Effector CD8-positive, alpha-beta T cell (primary cell): ENCODE measurements at places on chromosomes 12 and 14.

GRCh38 chr12:51240971-51241370, 2.3 kb downstream of the DAZAP2 start:
- no peak for DNase-seq

GRCh38 chr12:100564090-100564489, 9.4 kb upstream of the GAS2L3 start:
- DNase-seq = no peak

- no peak for DNase-seq
Observed at GRCh38 chr14:101491841-101492240, 69.5 kb upstream of the DIO3 start.

DNA sequence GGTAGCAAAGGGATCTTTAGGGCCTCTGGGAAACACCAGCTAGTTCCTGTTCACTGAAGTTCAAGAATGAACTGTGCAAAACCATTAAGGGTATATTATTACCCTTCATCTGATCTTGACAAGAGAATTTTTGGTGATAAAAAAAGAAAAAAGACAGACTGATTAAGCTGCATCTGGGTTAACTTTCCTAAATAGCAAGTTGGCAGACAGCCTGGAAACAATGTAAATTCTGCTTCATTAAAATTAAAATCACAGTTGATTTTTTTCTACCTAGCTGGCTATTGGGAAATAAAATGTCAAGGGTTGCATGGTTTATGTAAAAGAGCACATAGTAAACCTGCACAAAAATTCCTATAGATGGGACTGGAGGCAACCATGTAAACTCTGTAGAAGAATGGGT, 126.6 kb upstream of the PRKD1 start:
- DNase-seq = no peak

GRCh38 chr12:646442-647384, 16.5 kb downstream of the NINJ2 start:
- no peak for DNase-seq

DNA sequence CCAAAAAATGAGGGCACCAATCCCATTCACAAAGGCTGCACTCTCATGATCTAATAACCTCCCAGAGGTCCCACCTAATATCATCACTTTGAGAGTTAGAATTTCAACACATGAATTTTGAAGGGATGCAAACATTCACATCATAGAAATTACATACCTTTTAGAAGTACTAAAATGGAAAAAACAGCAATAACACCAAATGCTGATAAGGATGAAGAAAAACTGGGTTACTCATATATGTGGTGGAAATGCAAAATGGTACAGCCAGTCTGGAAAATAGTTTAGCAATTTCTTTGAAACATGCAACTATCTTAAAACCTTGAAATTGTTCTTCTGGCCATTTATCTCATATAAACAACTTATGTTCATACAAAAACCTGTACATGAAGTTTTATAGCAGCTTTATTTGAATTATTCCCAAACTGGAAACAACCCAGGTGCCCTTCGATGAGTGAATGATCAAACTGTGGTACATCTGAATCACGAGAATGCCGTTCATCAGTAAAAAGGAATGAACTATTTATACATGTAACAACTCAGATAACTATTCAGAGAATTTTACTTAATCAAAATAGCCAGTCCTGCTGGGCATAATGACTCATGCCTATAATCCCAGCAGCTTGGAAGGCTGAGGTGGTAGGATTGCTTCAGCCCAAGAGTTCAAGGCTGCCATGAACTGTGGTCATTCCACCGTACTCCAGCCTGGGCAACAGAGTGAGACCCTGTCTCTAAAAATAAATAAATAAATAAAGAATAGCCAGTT, 109.4 kb upstream of the SSTR1 start:
- DNase-seq = no peak

DNA sequence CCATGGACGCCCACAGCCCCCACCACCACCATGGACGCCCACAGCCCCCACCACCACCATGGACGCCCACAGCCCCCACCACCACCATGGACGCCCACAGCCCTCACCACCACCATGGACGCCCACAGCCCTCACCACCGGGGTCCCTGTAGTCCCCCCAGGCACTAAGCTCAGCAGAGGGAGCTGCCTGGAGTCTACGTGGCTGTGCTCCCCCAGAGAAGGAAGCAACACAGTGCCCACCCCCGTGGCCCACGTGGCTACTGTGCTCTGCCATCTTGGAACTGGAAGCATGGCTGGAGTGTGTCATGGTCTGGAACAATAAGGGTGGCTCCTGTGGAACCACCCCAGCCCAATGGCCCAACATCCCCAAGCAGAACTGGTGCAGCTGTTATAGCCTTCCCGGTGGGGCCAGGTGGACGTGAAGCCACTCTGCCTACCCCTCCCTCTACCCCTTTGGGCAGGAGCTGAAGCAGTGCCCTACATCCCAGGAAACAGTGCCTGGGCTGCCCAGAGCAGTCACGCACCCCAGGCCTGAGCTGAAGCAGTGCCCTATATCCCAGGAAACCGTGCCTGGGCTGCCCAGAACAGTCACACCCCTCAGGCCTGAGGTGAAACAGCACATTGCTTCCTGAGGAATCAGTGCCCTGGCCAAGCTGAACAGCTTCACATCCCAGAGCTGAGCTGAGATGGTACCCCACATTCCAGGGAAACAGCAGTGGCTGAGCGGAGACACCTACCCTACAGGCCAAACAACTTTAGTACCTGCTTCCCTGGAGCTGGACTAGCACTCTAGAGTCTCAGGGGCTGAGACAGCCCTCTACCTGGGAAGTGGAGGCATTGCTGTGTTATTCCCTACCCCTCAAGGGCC, 9.0 kb upstream of the SFSWAP start:
- no peak for DNase-seq

DNA sequence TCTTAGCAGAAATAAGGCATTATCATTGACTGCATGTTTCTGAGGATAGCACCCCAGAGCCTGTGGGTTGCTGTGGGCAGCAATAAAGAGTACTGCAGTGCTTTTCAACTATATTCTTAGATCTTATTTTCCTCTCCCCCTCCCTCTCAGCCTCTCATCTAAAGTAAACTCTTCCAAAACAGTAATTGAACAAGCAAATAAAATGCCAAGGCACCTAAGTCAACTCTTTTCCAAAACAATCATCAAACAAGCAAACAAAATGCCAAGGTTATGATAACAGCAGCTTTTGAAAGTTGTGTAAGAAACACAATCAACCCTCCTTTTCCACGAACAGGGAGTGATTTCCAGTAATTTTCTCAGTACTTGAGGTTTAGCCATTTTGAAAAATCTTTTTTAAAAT, 1542.6 kb downstream of the AACS start:
- DNase-seq = no peak

DNA sequence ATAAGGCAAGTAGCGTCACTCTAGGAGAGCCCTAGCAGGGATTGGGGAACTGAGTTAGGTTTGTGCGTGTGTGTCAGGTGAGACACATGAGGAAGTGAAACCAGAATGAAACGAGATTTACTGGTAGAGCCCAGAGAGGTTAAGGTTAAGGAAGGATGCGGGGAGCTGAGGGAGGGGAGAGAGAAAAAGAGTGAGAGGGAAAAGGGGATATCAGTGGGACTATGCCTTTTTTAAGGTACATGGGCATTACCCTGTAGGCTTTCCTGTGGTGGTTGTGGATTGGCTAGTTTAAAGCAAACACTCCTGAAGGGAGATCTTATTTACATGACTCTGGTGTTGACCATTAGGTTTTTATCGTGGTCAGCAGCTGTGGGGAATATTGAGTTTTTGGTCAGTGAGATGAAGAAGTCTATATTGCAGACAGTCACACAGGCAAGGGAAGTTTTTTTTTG, 13.9 kb downstream of the ZDHHC17 start:
- no peak for DNase-seq

GRCh38 chr12:83866477-83866876, 1046.1 kb downstream of the SLC6A15 start:
- DNase-seq = no peak

DNA sequence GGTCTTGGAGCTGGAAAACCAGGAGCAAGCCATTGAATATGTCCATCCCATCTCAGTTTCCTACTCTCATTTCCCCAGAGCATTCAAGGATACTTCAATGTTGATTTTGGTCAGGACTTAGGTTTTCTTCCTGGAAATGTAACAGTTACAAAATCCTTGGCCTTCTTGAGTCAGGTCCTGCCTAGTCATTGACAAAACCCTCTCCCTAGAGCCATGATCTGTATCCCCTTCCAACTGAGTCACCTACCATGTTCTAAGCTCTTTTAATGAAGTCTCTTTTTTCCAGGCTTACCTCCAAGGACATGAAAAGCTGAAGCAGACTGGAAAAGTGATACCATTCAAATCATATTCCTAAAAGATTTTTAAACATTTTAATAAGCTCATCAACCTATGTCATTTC, 549.2 kb downstream of the GALC start:
- DNase-seq = no peak

GRCh38 chr14:50657753-50658152, 10.4 kb downstream of the SAV1 start:
- DNase-seq = no peak

DNA sequence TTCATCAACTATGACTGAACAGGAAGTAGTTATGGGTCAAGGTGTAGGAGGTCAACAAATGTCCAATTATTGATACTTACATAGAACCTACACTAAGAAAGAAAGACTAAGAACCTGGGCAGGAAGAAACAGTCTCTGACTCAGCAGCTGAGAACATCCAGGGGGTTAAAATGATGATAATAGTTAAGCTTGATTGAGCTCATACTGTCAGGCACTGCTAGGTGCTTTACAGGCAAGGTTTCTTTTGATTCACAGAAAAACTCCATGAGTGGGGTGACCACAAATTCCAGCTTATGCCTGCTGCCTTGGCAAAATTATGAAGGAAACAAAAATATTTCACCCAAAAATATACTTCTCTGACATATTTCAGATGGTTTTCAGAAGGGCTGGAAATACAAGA, 75.0 kb downstream of the ACADS start:
- no peak for DNase-seq

GRCh38 chr14:60736494-60736893, 1.9 kb downstream of the MNAT1 start:
- no peak for DNase-seq

DNA sequence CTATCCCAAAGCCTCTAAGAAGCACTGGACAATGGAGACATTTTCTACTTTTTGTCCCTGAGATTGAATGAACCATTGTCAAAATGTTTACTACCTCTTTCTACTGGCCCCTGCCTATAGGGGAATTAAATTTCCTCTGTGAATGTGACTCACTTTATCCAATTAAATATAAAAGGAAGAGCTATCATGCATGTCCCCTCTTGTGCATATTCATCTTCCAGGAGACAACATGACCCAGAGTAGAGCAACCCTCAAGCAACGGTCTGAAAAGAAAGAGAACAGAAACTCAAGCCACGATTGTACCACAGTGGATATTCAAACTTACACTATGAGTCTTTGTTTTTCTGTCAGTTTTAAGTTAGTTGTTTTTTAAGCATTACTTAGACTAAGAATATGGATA, 938.4 kb upstream of the ATXN7L3B start:
- no peak for DNase-seq
